ENCODE measurements at places on chromosomes 6 and 20. TPM values are rescaled to one million over a fixed set of nuclear protein-coding genes. Genes with fewer than 3 reads are reported as not detected.

GRCh38 chr20:35506872-35507638, 22.4 kb downstream of the C20orf173 start:
- H3K36me3 ChIP-seq, result peaks cover 67% of the 10 kb centered on the region
- peaks cover 7% of the 10 kb centered on the region for H3K4me1 ChIP-seq
- no peak overlapping the region for H3K4me3 ChIP-seq
- H3K27me3 ChIP-seq, result no peaks in the 10 kb centered on the region
- peak; percentile 40 for DNase-seq
- no peak overlapping the region for H3K27ac ChIP-seq

- no peak overlapping the region for H3K4me3 ChIP-seq
- H3K27me3 ChIP-seq, result no peaks in the 10 kb centered on the region
- peaks cover 3% of the 10 kb centered on the region for H3K4me1 ChIP-seq
- DNase-seq, result no peak
Measured at GRCh38 chr6:17478223-17478907, 85.0 kb downstream of the CAP2 start.

- H3K27ac ChIP-seq, result peak overlapping the region; percentile 83
- peaks cover 51% of the 10 kb centered on the region for H3K36me3 ChIP-seq
- DNase-seq, result peak; percentile 16
Measured at GRCh38 chr6:43517505-43518357, 842 bp downstream of the POLR1C start.

- H3K27me3 ChIP-seq, result no peaks in the 10 kb centered on the region
- no peak for DNase-seq
- no peak overlapping the region for H3K27ac ChIP-seq
- no peaks in the 10 kb centered on the region for H3K4me1 ChIP-seq
- H3K4me3 ChIP-seq, result no peak overlapping the region
- no peaks in the 10 kb centered on the region for H3K36me3 ChIP-seq
Measured at GRCh38 chr6:126531286-126531685, 191.4 kb downstream of the CENPW start.

DNA sequence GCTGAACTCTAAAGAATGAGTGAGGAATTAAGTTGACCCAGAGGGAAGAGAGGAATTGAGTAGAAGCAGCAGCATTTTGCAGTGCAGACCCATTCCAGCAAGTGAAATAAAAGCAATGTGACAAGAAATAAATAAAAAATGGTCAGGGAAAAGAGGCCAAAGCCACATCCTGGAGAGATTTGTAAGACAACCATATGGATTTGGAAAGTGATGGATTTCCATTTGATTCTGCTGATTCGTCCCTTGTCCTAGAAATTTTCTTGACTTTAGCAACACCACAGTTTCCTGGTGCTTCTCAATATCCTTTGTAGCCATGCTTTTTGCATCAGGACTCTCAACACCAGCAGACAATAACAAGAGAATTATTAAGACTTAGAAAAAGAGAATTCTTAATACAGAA, 29.8 kb downstream of the ANKEF1 start:
- no peaks in the 10 kb centered on the region for H3K4me1 ChIP-seq
- no peak for DNase-seq
- no peak overlapping the region for H3K4me3 ChIP-seq
- H3K27ac ChIP-seq, result no peak overlapping the region

Gene CD93
- total RNA-seq, result under 0.01 TPM

Gene COL19A1
- total RNA-seq, result under 0.01 TPM

Measured in IMR-90 (cell line).